T follicular helper cell (primary cell): ENCODE measurements at places on chromosomes 6 and 20.
A peak's percentile ranks its signal among the peaks of the same experiment; 100 is the strongest.

GRCh38 chr20:5528261-5528660, 211.5 kb upstream of the PROKR2 start:
- no peak for DNase-seq

DNA sequence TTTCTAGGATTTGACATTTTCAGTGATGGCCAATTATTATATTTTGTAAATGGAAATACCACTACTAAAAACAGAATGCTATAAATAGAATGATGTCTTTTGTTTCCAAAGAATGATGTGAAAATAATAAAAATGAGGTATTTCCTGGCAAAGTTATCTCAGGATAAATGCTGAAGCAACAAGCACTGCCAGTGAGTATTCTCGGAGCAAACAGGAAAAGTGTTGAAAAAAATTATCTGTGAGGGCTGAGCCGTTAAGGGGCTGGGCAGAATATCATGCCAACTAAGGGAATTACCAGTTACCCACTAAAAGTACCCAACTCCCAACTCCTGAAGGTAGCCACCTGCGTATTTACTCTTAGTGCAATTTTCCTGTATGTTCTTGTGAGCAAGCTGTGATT, 23.6 kb upstream of the SCAF8 start:
- no peak for DNase-seq

- DNase-seq, result no peak
Measured at GRCh38 chr6:113556775-113557174, 300.4 kb upstream of the MARCKS start.

GRCh38 chr20:32465092-32465900, 107.2 kb downstream of the ASXL1 start:
- DNase-seq, result no peak

- no peak for DNase-seq
Measured at GRCh38 chr6:82364087-82365015, 734 bp downstream of the TPBG start.

- no peak for DNase-seq
Measured at GRCh38 chr20:58374027-58374850, 14.8 kb upstream of the VAPB start.

DNA sequence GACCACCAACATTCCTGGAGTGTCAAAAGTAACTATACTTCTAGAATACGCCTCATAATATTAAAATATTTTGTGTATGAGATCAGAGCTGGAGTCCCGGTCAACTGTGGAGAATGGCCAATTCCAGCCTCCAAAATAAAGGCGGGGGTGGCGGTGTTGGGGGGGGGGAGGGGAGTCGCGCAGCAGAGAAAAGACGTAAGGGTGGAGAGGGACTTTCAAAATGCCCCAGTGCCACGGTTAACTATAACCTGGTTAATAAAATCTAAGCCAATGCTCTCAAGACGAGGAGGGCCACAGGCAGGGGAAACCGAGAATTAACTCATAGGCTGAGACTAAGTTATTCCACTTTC, 1.3 kb downstream of the NUP153 start:
- no peak for DNase-seq

DNA sequence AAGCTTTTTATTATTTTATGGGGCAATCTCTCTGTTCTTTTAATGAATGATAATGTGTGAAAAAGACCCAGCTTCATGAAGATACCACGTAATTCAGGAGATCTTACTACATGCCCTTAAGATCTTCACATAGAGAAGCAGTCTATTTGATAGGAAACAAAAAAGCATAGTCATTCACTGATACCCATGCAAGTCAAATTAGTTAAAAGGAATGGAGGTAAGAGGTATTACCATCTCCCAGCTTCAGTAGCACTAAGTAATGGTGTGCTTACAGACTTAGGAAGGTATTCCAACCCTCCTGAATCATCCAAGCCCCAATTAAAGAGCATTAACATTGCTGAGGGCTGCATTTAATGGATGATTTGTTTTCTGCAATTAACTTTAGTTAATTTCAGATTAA, 364.7 kb downstream of the SYNE1 start:
- DNase-seq, result no peak

DNA sequence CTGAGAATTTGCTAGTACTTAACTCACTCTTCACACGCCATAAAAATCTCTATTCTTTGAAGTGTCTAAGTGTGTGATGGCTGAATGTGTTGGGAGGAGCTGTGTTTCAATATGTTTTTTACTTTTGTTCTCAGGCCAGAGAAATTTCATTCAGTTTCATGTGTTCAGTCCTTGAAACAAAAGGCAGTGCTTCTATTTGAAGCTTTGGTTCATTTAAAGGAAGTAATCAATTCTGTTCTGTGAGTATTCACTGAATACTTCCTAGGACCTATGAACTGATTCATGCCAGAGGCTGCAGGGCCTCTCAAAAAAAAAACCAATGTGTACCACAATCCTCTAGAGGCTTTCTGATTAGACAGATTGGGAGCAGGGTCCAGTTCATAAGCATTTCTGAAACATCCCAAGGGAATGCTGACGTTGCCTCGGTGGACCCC, 12.4 kb upstream of the F13A1 start:
- no peak for DNase-seq

- no peak for DNase-seq
Measured at GRCh38 chr6:153131037-153131981, at the start of gene RGS17. TSS of gene RGS17 (minus strand) at chr6:153131282. CDS start at chr6:153044018, 87,264 bp downstream.

DNA sequence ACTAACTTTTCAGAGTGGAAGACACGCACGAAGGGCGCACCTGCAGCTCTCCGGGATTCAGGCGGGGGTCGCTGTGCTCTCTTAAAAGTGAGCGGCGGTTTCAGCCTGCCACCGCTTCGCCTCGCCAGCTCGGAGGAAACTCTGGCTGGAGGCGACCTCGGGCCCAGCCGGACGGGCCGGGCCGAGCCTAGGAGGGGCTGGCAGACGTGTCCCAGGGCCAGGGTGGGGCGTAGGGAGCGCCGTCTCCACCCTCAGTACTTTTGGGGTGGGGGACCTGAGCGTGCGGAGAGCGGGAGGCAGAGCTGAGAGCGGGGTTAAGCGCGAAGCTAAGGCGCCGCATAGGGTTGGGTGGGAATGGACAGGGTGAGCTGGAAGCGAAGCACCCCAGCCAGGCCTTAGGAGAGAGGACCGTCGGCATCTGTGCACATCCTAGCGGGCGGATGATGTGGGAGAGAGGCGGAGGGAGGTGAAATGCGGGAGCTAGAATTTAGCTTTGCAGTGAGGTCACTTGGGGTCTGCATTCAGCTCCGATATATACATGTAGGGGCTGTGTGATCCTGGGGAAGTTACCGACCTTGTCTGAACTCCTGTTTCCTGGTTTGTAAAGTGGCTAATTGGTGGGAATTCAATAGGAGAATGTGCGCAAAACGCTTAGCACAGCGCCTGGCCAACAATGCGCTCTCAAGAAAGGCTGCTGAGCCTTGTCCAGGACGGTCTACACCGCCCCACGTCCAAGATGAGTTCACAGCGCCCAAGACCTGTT, 6.5 kb upstream of the TFAP2A start:
- DNase-seq, result no peak

DNA sequence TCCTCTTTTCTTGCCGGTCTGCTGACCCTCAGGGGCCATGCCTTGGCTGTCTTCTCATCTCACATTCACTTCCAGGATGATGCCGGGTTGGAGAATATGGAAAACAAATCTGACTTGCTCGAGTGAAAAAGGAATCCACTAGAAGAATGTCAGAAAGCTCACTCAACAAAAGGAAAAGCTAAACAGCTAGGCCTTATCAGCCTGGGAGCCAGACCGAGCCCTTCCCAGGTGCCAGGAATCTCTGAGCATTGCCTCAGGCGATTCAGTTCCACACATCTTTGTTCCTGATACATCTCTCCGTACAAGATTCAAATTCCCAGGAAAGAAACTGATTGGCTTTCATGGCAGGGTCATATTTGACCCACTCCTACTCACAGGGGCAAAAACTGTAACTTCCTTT, 9.2 kb upstream of the OSER1 start:
- no peak for DNase-seq

DNA sequence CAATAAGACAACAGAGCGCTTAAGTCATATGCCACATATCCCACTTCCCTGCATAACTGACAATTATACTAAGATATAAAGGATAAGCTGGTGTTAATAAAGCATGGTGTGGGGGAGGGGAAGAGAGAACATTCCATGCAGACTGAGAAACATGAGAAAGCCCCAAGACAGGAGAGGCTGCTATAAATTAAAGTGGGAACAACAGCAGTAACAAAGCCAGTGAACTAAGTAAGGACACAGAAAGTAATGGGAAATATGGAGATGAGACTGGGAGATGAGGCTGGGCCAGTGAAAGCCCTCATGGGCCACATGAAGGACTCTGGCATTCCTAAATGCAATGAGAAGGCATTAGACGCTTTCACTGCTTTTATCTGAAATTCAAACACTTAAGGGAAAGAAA, 41.3 kb downstream of the SESN1 start:
- DNase-seq, result no peak

DNA sequence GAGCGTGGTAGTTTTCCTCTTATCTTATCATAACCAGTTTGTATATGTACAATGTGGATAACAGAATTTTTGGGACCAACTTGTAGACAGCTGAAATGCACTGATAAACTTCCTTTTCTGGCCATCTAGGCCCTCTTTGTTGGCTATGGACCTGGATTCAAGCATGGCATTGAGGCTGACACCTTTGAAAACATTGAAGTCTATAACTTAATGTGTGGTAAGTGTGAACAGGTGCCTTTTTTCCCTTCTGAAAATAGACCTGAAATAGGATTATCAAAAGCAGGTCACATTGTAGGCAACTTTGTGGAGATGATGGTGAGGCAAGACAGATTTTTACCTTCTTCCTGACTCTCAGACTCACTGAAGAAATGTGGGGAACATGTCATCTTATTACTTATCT, 67.8 kb downstream of the ENPP1 start:
- DNase-seq, result no peak

DNA sequence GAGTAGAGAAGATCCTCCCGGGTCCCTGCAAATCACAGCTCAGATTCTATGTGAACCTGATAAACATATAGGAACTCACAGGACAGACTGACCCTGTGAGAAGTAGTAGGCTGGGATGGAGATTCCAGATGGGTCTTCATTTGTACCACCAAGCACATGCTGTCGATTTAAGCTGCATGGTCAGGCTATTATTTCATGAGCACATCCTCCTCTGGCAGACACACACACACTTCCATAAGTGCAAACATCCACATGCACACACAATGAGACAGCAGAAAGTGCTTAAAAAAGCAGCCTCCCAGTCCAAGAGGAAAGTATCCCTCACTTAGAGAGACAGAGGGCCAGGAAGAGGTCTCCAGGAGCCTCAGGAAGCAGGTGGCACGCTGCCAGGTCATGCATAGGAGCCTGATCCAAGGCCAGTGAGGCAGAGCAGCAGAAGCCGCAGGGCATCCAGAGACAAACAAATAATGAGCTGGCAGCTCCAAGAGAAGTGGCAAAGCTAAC, 131.8 kb downstream of the UNC5CL start:
- no peak for DNase-seq

GRCh38 chr6:3159805-3160781, 2.7 kb upstream of the TUBB2A start:
- peak; percentile 64 for DNase-seq

- DNase-seq, result no peak
Measured at GRCh38 chr6:72595812-72596211, 26.1 kb upstream of the KCNQ5 start.

DNA sequence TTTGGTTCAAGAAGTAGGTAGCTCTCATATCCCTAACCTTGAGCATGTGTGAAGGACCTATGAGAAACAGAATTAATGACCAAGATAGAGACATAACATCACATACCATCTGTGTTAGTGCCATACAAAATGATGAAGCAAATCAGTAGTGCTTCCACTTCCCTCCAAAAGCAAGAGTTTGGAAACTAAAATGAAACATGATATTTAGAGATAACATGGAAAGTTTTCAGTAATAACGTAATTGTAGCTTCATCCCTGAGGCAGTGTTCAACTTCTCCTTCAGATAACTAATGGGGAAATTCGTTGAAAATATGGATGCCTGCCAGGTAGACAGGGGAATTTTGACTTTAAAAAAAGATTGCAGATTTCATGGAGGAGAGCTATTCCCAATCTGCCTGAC, 248.4 kb upstream of the IRAK1BP1 start:
- no peak for DNase-seq

- DNase-seq, result no peak
Measured at GRCh38 chr6:133362813-133363212, 121.7 kb downstream of the EYA4 start.

GRCh38 chr20:14609328-14610221, 272.2 kb upstream of the FLRT3 start:
- no peak for DNase-seq

GRCh38 chr6:43773050-43773979, 3.3 kb downstream of the VEGFA start:
- DNase-seq, result peak; percentile 10

DNA sequence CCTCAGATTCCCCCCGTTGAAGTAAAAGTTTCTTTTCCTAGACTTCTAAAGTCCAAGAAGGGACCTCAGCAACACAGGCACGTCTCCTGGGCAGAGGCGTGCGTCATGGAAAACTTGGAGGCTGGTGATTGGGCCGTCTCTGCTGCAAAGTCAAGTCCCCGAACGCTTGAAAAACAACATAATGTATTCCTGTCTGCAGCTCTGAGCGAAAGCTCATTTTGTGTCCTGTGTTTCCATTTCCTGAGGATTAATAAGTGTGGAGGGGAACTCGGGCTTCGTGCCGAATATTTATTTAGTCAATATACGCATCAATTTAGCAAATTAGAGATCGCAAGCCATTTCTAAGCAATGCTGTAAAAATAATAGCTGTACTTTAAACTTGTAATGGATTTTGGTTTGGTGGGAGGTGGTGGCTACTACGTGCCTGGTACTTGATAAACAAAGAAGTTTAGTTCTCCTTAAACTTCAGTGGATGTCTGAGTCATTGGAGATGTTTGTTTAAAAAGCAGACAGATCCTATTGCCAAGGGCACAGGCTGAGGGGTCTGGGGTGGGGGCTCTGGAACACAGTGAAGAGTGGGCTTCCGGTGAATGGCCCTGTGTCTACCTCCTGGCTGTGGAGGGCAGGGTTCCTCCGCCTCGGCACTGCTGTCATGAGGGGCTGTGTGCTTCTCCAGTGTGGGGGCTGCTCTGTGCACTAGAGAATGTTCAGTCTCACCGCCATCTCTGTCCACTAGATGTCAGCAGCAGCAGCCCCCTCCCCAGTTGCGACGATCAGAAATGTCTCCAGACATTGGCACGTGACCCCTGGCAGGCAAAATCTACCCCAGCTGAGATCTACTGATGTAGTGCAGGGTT, 21.8 kb downstream of the PCK1 start:
- DNase-seq, result no peak

DNA sequence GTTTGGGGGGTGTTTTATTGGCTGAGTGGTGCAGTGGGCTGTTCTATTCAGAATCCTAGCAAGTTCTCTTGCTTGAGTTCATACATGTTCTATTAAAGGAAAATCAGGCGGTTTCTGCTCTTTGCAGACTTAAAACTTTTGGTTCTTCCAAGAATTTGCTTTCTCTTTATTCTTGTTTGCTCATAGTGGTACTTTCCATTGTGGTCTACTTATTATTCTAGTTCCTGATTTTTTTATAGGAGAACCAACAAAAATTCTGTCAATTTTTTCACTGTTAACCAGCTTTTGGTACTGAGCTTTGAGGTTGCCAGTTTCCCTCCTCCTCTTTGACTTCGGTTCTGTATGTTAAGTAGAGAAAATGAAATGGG, 6.7 kb downstream of the AFDN start:
- DNase-seq, result no peak
